ENCODE measurements at places on chromosomes 3 and 15. TPM values are rescaled to one million over a fixed set of nuclear protein-coding genes. Genes with fewer than 3 reads are reported as not detected.

- DNase-seq = peak; percentile 31
Measured at GRCh38 chr3:167406876-167407492, 26.9 kb upstream of the ZBBX start.

- DNase-seq = no peak
Measured at GRCh38 chr15:64987136-64987535, 2.6 kb downstream of the SPG21 start.

- no peak for DNase-seq
Measured at GRCh38 chr15:26261413-26261812, 398.3 kb upstream of the ATP10A start.

- DNase-seq = no peak
Measured at GRCh38 chr15:67133738-67134066, 68.3 kb downstream of the SMAD3 start.

C3orf80 gene
- total RNA-seq = 0.29 TPM

DNA sequence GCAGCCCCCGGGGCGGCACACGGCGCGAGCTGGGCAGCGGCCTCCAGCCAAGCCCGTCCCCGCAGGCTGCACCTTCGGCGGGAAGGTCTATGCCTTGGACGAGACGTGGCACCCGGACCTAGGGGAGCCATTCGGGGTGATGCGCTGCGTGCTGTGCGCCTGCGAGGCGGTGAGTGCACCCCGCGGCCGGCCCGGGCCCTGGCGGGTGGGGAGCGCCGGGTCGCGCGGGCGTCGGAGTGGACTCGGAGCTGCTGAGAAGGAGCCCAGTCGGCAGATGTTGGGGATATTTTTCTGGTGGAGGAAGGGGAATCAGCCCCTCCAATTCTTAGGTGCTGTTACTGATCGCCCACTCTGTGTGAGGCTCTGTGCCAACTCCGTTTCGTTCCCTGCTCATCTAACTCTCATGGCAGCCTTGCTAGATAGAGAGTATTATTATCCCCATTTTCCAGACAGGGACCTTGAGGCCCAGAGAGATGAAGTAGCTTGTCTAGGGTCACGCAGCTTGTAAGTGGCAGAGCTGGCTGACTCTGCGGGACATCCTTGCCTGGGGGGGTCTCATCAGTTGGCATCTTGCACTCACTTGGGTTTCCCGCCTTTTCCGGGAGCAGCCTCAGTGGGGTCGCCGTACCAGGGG lies 890 bp downstream of the CHRD start:
- DNase-seq = peak; percentile 54

DNA sequence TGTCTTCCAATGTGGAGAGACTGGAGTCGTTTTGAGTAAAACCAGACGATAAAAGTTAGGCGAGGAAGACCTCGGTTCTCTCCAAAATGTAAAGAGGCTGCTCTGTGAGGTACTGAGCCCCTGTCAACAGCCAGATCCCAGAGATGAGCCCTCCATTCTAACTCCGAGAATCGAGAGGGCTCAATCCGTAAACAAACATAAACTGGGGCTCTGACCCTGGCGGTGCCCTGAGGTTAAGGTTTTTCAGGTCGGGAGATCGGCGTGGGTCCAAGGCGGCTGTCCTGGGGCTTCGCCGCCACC lies 417 bp downstream of the TBCCD1 start:
- no peak for DNase-seq

DNA sequence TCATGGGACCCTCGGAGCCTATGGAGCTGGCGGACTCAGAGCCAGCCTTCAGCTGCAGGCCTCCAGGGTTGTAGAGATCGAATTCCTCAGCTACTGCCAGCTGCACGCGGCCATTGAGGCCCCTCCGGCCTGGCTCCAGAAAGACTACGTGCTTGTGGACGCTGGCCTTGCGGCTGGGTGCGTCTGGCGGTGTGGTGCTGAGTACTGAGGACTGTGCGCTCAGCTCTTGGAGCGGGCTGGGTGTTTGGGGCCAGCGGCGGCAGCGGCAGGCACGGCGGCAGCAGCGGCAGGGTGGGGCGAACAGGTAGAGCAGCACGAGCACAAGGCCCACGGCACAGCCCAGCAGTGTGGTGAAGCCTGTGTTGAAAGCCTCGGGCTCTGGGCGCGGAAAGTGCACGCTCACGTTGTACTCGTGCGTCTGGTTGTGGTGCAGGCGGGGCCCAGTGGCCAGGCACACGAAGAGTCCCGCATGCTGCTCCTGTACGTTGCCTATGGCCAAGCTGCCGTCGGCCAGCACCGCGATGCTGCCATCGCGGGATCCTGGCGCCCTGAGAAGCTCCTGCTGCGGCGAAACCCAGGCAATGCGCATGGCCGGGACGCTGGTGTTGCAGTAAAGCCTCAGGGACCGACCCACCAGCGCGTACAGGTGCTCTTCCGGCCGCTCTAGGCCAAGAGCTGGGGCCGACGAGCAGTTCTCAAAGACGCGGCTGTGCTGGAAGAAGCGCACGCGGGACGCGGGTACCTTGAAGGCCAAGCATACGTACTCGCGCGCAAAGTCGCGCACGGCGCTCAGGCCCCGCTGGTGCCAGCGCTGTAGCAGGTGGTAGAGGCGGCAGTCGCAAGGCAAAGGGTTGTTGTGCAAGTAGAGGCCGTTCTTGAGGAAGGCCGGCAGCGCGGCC lies 1.3 kb downstream of the AMIGO3 start:
- DNase-seq = no peak

DPPA2 gene
- total RNA-seq = not detected

P2RY14 gene
- total RNA-seq = 16.1 TPM

DNA sequence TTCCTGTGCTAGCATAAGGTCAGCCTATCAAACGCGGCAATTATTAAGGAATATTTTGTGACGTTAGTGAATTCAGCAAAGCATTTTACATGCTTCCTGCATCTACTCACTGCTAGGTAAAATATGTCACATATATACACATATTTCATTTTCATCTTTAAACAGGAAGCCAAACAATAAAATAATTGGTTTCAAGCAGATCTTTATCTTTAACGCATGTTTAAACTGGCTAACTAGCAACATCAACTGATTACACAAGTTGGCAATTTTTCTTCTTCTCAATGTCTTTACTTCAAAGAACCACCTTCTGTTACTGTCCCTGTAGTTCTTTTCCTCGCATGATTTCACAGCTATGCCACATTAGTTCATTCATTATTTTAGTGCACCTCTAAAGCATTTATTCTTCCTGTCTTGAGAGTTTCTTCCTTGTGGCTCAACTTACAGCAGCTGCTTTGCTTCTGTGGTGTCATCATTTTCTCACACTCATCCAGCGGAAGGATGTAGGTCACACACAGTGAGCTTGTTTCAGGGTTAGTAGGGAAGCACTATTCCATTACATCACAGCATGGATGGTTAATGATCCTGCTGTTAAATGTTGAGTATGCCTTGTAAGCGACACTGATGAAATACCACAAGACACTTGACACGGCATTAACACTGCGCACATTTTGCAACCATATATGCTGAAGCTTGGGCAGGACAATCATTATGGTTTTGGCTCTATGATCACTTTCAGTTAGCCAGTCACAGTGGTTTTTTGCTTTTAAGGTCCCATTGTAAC lies 2.3 kb upstream of the BCHE start:
- peak; percentile 36 for DNase-seq

ANKUB1 gene
- total RNA-seq = not detected

- no peak for DNase-seq
Measured at GRCh38 chr3:172550347-172550943, 27.2 kb upstream of the TNFSF10 start.

- no peak for DNase-seq
Measured at GRCh38 chr3:183878071-183878470, 6.6 kb downstream of the PARL start.

TUSC7 gene
- not detected for total RNA-seq

DNA sequence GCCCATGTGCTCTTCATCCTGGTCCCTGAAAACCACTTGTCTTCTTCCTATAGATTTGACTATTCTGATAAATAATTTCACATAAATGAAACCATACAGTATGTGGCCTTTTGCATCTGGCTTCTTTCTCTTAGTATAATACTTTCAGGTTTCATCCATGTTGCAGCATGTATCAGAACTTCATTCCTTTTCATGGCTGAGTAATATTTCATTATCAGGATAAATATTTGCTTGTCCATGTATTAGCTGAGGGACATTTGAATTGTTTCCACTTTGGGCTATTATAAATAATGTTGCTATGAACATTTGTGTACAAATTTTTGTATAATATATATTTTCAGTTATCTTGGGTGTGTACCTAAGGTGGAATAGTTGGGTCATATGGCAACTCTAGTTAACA lies 29.8 kb upstream of the AEN start:
- DNase-seq = no peak

- DNase-seq = no peak
Measured at GRCh38 chr3:126984391-126985131, 1.6 kb downstream of the PLXNA1 start.

- DNase-seq = no peak
Measured at GRCh38 chr3:32501783-32502117, 902 bp downstream of the CMTM6 start.

DNA sequence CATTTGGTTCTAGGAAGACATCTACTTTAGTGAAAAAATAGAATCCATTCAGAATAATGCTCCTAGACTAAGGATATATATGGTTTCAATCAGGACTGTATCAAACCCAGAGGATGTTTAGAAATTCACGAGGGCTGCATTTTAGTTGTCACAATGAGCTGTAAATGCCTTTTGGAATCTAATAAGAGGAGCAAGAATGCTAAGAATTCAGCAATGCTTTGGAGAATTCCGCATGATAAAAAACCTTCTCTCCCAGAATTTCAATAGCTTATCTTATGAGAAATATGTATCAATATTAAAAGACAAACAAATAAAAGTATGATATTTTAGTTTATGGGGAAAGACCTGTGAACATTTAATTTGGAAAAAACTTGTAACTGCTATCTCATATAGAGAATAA lies 885.1 kb downstream of the ZPLD1 start:
- no peak for DNase-seq

DNA sequence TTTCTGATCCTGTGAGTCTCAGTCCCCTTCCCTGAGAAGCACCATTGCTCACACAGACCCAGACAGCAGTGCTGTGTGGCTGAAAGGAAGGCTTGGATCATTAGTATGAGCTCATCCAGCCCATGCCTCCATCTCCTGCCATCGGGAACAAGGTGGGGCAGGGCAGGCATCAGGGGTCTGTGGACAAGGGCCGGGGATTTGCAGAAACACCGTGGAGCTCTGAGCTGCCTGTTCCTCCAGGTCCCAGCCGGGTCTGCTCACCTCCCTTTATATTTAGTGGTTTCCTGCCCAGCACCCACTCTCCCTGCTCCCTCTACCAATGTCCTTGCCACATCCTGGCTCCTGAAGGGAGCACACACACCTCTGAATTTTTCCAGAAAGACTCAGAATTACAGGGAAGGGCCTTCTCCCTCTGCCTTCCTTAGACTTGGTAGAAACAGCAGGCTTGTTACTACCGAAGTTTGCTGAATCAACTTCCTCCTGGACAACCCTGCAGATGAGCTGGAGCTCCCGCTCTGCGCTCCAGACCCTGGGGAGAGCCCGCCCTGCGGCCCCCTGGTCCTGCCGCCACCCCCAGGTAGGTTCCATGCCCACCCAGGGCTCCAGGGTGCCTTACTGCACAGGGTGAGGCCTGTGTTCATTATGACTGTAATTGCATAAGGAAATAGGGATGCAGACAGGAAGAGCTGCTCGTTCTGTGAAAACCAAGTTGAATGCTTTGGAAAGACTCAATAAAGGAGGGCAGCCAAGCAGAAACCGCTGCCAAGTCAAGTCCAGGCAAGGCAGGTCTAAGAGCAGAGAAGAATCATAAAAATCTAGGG lies 128.1 kb downstream of the NSMCE3 start:
- peak; percentile 11 for DNase-seq

IGSF11 gene
- total RNA-seq = 0.58 TPM

DNA sequence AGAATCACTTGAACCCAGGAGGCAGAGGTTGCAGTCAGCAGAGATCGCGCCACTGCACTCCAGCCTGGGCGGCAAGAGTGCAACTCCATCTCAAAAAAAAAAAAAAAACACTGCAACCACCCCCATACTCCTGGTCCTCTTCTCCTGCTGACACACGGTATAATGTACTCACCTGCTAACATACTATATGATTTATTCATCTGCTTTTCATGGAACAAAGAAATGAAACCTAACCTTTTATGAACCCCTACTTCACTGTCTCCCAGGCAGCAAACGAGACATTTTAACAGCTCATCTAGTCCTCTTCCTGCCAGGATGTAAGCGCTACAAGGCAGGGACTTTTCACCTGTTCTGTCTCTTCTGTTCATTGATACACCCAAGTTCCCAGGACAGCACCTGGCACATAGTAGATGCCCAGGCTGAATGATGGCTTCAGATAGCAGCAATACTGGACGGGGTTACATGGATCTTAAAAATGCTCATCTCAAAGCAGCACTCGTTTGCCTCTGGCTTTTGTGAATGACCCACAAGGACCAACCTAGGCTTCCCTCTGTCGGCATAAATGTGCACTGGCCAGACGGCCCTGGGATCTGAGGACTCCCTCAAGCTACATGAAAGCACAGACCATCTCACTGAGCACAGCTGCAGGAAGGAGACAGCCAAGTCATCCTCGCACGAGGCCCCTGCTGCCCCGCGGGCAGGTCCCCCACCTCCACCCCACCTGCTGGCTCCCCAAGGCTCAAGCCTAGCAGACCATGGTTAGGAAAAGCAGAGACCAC lies 20.3 kb downstream of the XXYLT1 start:
- no peak for DNase-seq

DNA sequence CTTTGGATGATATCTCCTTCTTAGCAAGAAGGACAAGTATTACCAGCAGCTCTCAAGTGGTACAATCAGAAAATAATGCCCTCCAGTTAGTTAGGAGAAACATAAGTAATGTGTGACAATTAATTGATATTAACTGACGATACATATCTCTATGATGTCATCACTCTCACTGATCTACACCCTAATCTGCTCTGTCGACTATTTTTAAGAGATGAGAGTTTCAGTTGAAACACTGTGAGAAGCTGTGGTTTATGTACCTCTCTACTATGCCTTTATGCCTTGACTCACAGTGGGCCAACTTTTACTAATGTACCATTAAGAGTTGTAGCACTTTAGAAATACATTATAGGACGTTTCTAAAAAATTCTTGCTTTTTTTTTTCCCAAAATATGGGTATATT lies 8.6 kb downstream of the CEP152 start:
- no peak for DNase-seq

GRCh38 chr3:172749230-172749965 lies 1.1 kb upstream of the ECT2 start:
- DNase-seq = peak; percentile 39

GRCh38 chr15:56957812-56958406 lies 39.5 kb downstream of the TCF12 start:
- DNase-seq = no peak

SLC2A2 gene
- not detected for total RNA-seq

GRCh38 chr15:41827290-41827879 lies 507 bp upstream of the JMJD7 start:
- peak; percentile 34 for DNase-seq

DNA sequence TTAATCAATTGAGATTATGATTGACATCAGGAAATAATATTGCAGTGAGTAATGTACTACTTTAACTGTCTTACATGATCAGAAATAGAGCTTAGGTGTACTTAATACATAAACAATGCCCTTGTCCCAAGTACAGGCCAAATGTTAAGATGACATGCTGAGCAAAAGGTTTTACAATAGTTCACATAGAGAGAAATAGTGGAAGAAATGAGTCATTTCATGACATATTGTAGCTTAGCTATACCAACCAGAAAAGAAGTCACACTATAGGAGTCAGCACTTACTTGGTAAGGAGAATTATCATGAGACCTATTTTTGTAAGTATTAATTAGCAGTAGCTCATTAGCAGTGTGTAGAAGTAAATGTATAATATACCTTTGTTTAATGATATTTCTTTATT lies 96.4 kb upstream of the NANOGP8 start:
- no peak for DNase-seq

CCDC54 gene
- not detected for total RNA-seq

GRCh38 chr3:130981469-130981868 lies 45.2 kb downstream of the ASTE1 start:
- no peak for DNase-seq

GRCh38 chr15:62888623-62889022 lies 153.9 kb upstream of the TPM1 start:
- DNase-seq = no peak

All from stomach (tissue), 19 donors.